ENCODE measurements at places on chromosomes 11 and 22.

DNA sequence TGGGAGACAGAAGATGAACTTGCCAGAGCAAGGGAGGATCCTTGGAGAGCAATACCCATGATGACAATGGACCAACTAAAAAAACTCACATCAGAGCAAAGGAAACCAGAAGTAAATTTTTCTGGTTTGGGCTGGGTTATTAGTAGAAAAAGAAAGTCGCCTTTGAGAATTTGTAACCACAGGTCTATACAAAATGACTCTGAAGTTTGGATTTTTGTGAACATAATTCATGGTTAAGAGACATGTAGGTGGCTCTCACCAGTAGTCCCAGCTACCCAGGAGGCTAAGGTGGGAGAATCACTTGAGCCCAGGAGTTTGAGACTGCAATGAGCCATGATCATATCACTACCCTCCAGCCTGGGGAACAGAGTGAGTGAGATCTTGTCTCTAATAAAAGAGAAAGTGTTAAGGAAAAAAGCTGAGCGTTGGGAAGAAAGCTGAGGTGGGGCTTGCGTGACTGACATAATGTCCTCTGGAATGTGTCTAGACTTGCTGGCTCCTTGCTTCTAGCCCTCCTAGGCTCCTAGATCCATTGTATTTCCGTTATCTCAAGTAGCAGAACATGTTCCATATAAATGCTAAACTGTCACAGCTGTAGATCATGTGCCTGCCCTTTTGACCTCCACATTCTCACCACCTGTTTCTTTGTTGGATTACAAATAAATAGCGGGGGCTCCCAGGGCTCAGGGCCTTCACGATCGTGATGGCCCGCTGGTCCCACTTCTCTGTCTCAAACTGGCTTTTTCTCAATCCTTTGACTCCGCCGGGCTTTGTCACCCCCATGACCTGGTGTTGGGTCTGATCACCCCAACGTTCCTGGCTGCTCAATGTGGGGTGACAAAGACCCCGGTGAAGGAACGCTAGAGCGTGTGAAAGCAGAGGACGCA lies 56.2 kb upstream of the SC5D start:
- no peak for DNase-seq

- DNase-seq, result no peak
Measured at GRCh38 chr11:22761066-22761465, 68.5 kb downstream of the SVIP start.

- DNase-seq, result no peak
Measured at GRCh38 chr11:88511006-88511405, 173.5 kb upstream of the CTSC start.

DNA sequence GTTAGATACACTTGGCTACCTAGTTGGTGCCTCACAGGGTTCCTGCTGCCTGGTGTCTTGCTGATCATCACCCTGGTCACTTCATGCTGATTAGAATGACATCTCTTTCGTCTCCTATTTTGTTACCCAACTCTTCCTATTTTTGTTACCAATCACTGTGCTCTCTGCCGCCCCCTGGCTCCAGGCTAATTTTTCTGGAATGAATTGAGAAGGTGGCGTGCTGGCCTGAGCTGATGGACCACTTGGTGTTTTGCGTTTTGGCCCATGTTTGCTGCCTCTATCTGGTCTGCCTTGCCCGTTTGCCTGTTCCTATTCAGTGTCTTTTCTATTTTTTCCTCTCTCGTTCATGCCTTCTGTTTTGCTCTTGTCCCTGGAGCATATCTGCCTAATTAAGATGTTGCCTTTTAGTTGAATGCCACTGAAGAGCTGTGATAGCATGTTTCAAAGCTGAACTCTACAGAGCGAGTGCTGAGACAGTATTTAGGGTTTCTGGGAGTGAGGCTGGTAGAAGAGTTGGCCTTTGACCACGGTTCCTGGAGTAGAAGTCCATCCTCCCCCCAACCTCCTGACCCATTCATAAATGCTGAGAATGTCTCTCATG lies 5.9 kb upstream of the ATF4 start:
- no peak for DNase-seq

DNA sequence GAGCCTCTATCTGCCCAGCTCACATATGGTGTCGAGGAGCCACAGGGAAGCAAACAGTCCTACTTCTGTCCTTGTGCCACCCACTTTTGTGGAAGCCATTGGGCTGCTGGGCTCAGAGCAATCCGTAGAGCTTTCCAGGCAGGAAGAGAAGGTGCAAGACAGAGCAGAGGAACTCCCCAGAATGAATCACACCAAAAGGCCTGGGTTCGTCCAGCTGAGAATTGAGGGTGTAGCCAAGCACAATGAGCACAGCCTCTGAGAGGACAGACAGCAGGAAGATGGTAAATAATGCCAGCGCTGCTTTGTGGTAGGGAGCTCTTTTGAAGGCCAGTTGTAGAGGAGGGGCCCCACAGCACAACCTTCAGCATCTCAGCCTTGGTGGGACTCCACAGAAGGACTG lies 237.8 kb downstream of the GRIK4 start:
- DNase-seq, result no peak

DNA sequence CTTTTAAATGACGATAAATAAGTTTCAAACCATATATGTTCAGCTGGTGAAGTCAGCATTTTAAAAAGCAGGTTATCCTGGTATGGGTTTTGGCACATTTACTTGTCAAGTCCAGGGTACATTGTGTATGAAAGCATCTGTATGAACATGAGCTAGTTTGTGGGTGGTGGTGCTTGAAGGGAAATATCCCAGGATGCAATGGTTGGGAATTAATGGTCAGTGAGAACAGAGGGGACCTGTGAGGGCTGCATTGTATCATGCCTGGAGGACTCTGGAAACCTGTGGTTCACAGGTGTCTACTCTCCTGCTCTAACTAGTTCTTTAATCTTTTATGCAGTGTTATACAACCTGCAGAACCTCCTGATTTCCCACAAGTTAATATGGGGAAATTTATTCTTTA lies 5.8 kb downstream of the DEPDC7 start:
- no peak for DNase-seq

GRCh38 chr11:112961751-112962578 lies 745 bp downstream of the NCAM1 start:
- no peak for DNase-seq

DNA sequence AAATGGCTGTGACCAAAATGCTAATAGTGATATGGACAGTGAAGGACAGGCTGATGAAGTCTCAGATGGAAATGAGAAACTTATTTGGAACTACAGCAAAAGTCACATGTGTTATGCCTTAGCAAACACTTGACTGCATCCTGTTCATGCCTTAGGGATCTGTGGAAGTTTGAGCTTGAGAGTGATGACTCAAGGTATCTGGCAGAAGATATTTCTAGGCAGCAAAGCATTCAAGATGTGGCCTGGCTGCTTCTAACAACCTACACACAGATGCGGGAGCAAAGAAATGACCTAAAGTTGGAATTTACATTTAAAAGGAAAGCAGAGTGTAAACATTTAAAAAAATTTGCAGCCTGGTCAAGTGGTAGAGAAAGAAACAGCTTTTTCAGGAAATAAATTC lies 28.1 kb upstream of the CD81 start:
- no peak for DNase-seq

DNA sequence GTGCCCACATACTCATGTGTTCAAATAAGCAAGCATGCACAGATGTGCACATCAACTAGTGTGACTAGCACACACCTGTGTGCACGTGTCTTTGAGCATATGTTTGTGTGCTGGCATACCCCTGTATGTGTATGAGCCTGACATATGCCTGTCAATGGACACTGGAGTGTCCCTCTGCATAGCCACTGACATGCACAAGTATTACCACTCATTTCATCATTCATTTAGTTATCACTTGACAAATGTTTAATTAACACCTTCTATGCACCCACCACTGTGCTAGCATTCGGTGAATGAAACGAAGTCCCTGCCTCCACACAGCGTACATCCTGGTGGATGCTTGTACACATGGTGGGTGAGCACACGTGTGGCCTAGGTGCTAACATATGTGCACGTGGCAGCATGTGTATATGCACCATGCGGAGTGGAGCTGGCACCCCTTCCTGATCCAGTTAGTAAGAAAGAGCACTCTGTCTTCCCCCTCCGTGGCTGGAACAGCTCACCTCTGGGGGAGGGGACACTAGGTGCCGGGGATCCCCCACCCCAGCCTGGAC lies 112.0 kb downstream of the CHST1 start:
- DNase-seq, result no peak
